ENCODE measurements at places on chromosomes 12 and 14.

DNA sequence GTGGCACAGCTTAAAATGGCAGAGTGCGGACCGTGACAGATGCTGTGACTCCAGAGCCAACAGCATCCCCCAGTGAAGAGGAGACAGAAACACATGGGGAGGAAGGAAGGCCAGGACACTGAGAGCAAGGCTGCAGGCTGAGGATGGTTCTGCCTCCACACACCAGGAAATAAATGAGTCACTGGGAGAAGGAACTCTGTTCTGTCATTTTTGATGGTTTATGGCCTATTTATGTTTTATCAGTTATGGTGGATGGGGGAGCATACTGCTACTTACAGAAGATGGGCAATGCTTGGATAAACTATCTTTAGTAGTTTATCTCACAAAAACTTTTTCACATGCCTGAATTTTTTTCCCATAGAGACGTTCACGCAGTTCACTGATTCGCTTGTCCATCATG lies 33.8 kb downstream of the ZFYVE21 start:
- DNase-seq = no peak

- DNase-seq = no peak
Measured at GRCh38 chr12:89821896-89822295, 113.3 kb upstream of the ATP2B1 start.

DNA sequence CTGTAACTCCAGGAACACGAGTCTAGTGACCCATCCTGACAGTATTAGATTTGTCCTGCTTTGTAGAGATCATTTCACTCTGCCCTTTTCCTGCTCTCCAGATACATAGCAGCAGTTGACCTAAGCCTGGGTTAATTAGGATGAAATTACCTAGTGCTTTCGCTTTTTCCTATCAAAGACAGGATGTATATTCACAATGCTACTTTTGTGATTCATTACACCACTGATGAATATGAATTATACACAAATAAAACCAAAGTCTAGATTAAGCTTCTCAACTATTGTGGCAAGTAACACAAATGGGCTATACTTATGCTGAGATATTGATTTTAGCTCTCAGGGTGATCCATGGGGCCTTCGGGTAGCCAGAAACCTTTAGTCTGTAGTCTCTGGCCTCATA lies 17.9 kb downstream of the CERS5 start:
- no peak for DNase-seq

DNA sequence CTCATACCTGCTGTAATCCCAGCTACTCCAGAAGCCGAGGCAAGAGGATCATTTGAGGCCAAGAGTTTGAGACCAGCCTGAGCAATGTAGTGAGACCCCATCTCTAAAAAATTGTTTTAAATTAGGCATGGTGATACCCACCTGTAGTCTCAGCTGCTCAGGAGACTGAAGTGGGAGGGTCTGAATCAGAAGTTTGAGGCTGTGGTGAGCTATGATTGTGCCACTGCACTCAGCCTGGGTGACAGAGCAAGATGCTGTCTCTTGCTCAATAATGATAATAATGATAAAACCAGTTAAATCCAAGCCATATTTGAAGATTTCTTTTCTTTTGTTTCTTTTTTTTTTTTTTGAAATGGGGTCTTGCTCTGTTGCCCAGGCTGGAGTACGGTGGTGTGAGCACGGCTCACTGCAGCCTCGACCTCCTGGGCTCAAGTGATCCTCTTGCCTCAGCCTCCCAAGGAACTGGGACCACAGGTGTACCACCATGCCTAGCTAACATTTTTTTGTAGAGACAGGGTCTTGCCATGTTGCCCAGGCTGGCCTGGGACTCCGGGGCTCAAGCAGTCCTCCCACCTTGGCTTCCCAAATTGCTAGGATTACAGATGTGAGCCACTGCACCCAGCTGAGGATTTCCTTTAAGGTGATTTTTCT lies 12.8 kb downstream of the PSMA6 start:
- DNase-seq = no peak

- DNase-seq = no peak
Measured at GRCh38 chr14:68891851-68892660, 87.0 kb downstream of the ACTN1 start.

DNA sequence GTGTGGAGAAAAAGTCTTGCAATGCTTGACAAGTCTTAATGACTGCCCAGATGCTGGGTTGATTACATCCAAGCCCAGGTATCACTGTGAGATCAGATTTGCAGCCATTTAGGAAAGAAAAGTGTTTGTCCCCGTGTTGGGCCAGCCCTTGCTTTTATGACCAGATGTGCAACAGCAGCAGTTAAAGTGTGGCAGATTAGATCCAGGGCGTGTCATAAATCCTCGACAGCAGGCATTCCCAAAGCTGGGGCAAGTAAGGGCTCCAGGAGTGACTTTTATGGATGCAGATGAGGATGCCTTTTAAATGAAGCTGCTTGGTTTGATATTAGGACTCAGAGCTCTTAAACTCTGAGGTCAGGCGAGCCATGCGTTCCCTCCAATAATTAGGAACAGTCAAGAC lies 1.7 kb downstream of the SMOC1 start:
- no peak for DNase-seq

GRCh38 chr14:69999261-69999674 lies 120.1 kb downstream of the SMOC1 start:
- no peak for DNase-seq

DNA sequence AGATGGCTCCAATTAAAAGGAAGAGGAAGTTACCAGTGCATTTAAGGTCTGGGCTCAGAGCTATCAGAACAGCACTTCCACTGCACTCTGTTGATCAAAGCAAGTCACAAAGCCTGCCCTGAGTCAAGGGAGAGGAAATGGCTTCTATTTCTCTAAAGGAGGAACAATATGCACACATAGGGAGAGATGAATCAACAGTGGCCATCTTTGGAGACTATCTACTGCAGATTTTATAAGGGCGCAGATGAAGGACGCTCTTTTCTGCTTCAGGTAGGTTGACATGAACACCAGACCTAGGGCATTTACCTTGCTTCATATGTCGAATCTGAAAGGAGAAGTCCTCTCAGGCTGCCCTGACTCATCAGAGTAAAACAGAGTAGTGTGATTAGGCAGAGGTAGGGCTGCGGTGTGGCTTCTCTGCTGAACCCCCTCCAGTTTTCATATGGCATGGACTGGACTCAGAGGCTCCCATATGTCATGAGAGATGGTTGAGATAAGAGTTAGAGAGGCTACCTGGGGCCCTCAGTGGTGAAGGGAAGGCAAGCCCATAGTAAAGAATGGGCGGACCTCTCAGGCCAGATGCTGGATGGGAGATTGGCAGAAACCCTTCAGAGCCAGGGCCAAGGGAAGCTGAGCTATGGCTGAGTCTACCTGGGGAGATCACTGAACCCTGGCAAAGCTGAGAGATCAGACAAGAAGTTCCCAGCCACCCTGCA lies 84.4 kb downstream of the ARF6 start:
- no peak for DNase-seq

GRCh38 chr12:127964717-127965116 lies 302.3 kb upstream of the TMEM132C start:
- no peak for DNase-seq

- no peak for DNase-seq
Measured at GRCh38 chr12:50069539-50069938, 12.1 kb downstream of the ASIC1 start.

GRCh38 chr12:87152075-87152474 lies 877.1 kb downstream of the C12orf50 start:
- DNase-seq = no peak

DNA sequence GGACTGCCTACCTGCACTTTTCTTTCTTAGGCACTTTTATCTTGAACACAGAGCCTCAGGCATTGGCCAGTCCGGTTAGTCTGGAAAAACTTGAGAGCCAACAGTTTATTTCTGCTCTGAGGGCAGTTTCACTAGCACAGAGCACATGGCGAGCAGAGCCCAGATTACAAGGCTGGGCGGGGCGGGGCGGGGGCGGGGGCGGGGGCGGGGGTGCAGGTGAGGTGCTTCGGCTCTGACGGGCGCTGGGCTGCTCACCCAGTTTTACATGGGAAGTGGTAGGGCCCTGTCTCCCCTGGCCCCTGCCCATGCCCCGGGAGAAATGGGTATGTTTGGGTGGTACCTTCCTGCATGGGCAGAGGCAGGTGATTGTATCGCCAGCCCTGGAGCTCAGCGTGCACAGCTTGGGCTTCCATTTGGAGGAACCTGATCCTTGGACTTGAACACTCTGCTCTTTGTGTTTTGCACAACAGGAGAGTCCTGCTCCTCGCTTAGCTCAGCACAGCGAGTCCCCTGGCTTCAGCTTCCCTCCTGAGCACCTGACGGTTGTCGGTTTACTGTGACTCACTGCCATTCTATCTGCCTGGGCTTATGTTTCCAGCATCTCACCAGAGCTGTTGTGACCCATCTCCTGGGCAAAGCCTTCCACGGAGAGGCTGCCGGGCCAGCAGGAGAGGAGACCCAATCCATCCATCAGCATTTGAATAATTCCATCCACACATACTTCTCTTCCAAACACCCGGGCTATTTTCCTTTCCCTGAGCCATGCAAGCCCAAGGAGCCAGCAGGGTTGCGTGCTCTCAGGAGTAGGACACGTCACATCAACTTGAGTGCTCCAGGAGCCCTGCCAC lies 108.5 kb downstream of the ARF6 start:
- DNase-seq = no peak

GRCh38 chr14:68796418-68797101 lies 3.7 kb upstream of the ZFP36L1 start:
- no peak for DNase-seq

DNA sequence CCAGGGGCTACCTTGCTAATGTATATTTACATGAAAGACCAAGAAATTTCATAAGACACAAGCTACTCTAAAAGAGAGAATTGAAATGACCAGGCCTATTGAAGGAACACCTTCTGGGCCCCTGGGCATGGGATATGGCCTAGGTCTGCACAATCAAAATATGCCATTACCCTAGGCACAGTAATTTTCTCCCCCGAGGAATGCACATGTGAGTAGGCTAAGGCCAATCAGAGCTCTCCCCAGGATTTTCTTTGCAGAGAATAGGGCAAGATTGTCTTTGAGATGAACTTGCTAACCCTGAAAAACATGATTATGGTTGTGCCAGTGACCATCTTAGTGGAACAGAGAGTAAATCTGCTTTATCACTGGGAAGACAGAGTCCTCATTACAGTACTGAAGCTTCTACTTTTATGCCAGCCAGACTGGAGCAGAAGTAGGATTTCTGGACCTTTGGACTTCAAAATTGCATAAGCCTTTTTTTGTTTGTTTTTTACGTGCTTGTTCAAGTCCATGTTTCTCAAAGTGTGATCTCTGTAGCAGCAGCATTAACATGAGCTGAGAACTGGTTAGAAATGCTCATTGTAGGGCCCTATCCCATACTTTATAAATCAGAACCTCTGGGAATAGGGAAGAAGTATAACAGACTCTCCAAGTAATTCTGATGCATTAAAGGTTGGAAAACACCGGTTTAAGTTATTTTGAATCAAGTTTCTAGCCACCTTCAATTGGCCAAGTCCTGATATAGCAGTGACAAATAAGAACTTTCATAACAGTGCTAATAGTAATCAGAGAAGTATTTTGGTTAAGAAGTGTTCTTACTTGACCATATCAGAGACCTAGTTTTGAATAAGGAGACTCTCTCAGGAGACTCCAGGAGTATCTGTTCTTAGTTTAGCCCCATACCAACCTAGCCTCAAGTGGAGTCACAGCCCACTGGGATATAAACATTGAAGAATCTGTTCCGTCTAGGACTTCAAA lies 112.9 kb downstream of the LMO3 start:
- no peak for DNase-seq

GRCh38 chr12:88896958-88897357 lies 316.7 kb upstream of the KITLG start:
- no peak for DNase-seq

- DNase-seq = no peak
Measured at GRCh38 chr12:81949841-81950308, 190.7 kb upstream of the PPFIA2 start.

- DNase-seq = no peak
Measured at GRCh38 chr12:13405961-13406703, 209.6 kb downstream of the EMP1 start.

GRCh38 chr12:99609455-99610181 lies 37.9 kb upstream of the GARIN6 start:
- no peak for DNase-seq

GRCh38 chr12:14771651-14772137 lies 31.6 kb downstream of the WBP11 start:
- no peak for DNase-seq

DNA sequence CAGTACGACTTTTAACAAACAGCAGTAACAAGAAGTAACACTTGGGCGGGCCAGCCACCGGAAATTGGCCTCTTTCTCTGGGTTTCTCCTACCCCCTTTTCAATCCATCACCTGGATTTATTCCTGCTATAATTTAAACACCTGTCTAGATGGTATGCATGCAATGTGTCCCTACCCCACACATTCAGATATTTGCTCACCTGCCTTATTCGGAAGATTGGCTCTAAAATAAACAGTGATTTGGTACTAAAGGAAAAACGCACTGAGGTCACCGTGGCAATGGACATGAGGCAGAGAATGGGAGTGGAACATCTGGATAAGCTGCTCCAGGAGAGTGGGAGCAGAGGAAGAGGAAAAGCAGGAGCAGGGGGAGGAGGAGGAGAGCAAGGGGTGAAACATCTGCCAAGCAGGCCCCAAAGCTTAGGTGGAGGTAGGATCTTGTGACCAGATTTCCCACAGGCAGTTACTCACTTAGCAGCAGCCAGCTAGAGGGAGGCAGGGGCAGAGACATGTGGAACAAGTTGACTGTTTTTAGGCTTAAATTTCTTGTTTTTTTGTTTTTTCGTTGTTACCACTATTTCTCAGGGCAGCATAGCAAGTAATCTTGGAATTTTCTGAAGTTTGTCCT lies 150.9 kb downstream of the TTLL5 start:
- no peak for DNase-seq

- DNase-seq = no peak
Measured at GRCh38 chr14:73785336-73785833, 66.2 kb upstream of the PTGR2 start.

DNA sequence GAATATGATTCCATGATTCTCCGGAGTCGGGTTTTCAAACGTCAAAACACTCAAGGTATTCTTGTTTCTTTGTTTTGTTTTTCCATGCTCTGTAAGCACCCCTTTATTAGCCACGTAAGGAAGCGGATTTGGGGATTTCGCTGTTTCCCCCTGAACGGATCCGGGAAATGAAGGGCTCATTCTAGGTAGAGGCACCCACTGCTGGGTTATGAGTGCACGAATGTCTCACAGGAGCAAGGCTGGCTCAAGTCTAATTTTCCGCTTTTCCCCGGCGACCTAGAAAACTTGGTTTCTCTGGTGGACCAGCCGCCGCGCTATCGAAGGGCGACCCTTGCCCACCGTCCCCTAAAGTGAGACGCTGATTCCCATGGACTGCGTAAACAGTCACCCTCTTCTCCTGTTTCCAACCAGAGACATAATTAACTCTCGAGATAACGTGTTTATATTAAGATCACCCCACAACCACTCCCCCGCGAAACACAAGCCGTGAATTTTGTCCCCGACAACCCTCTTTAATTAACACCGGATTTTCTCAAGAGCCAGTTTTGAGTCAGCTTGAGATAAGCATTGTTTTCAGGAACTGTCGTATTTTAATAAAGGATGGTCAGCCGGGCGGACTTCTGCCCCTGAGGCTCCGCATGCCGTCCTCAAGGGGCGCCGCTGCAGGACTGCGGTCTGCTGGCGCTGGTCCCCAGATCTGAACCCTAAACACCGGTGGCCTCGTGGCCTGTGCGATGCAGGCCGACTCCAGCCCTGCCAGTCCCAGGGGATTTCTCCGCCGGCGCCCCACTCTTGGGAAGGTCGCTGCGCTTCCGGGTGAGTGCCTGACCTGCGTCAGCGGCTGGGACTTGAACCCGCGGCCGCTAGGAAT lies 515 bp upstream of the ABCC9 start:
- no peak for DNase-seq
